Activated naive CD4-positive, alpha-beta T cell treated with Interleukin-2 at 50 U/mL for 16 hours (primary cell): ENCODE measurements at places on chromosomes 7 and 10.
A peak's percentile ranks its signal among the peaks of the same experiment; 100 is the strongest.

DNA sequence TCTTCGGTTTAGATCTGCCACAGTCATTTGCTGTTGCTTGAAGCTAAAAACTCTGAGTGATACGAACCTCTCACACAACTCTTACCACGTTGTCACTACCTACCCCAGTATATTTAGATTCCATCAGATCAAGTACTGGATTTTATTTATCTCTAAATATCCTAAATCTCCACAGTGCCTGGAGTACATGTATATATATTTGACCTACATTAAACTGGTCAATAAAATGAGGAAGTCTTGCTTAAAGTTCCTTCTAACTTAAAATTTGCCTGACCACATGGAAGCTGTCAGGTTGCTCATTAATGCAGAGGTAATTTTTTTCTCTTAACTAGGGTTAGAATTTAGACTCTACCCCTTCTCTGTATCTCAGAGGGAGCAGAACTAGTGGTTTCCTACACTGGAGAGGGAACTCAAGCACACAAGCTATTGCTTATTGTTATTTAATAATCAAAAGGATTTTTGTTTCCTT, 3.1 kb upstream of the MACC1 start:
- DNase-seq, result no peak

DNA sequence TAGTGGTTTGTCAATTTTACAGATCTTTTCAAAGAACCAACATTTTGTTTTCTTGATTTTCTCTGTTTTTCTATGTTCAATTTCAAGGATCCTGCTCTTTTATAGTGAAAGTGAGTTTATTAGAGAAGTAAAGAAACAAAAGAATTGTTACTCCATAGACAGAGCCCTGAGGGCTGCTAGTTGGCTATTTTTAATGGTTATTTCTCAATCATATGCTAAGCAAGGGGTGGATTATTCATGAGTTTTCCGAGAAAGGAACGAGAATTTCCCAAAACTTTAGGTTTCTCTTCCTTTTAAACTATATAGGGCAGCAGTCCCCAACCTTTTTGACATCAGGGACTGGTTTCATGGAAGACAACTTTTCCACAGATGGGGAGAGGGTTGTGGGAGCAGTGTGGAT, 165.0 kb downstream of the CCSER2 start:
- DNase-seq, result no peak

- DNase-seq, result no peak
These were observed 338.0 kb upstream of the MKI67 start for GRCh38 chr10:128463991-128464760.

DNA sequence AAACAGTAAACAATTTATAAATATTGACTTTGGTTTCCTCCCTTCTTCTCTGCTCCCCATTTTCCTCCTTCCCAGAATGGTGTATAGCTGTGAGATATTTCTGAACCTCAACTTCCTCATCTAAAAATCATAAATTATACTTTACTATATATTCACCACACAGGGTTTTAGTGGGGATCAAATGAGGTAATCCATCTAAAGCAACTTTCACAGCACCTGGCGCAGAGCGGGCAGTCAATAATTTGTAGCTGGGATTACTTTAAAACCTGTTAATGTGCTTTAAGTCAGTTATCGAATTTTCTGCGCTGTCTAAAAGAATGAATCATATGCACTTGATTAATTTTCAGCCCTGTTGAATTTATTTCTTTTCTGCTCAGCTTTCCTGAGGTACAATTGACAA, 172.7 kb downstream of the PTEN start:
- no peak for DNase-seq

- DNase-seq, result no peak
These were observed 10.3 kb upstream of the WDR86 start for GRCh38 chr7:151420144-151420543.

GRCh38 chr7:51428217-51428887, 111.7 kb upstream of the COBL start:
- no peak for DNase-seq

GRCh38 chr7:77351539-77352004, 64.6 kb downstream of the GSAP start:
- peak; percentile 41 for DNase-seq

GRCh38 chr10:114697061-114697598, 39.1 kb upstream of the ABLIM1 start:
- DNase-seq, result no peak

GRCh38 chr10:107880185-107880584, 715.7 kb upstream of the SORCS1 start:
- DNase-seq, result no peak

DNA sequence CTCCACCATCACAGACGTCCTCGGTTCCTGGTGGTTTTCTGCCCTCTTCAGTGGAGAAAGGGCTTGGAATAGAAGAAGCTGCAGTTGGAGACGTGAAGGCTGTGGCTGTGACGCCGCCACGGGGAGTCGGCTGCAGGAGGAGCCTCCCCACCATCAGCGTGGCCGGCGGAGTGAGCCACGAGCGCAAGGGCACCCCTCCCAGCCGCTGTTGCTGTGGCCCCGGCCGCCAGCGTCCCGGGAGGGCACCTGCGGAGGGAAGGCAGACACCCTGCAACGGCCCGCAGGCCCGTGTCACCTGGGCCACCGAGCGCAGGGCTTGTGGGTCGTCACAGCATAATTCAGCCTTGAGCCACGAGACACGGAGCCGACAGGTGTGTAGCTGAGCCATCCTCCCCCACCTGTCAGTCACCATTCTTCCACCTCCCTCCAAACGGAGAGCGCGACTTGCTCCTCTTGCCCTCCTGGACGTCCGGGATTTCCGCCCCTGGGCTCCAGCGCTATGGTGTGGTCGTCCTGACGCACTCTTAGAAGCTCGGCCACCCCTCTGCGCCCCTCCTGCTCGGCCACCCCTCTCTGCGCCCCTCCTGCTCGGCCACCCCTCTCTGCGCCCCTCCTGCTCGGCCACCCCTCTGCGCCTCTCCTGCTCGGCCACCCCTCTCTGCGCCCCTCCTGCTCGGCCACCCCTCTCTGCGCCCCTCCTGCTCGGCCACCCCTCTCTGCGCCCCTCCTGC, 102.7 kb downstream of the PTPRN2 start:
- DNase-seq, result no peak

- DNase-seq, result no peak
These were observed 217.1 kb downstream of the CAMK1D start for GRCh38 chr10:12566161-12567115.
